ENCODE measurements at places on chromosomes 12 and 14.

DNA sequence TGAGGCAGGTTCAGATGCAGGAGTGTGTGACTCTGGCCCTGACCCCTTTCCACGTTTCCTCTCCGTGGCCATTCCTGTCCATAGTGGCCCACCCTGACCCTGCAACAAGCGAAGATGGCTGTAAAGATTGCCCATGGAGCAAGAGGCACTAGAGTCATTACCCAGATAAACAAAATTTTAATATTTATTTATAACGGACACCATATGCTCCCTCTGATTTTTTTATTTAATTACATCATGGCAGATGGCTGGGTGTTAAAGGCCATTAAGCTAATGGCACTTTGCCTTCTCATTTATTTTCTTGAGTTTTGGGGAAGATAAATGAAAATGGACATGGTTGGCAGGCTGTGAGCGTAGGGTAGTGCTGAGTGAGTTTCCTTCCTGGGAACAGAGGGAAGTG is 58.7 kb downstream of the WSCD2 start:
- no peak for DNase-seq

GRCh38 chr12:111196532-111196931 is 172.4 kb downstream of the PHETA1 start:
- no peak for DNase-seq

- no peak for DNase-seq
These were observed 2.7 kb downstream of the RSRC2 start for GRCh38 chr12:122523846-122524718.

DNA sequence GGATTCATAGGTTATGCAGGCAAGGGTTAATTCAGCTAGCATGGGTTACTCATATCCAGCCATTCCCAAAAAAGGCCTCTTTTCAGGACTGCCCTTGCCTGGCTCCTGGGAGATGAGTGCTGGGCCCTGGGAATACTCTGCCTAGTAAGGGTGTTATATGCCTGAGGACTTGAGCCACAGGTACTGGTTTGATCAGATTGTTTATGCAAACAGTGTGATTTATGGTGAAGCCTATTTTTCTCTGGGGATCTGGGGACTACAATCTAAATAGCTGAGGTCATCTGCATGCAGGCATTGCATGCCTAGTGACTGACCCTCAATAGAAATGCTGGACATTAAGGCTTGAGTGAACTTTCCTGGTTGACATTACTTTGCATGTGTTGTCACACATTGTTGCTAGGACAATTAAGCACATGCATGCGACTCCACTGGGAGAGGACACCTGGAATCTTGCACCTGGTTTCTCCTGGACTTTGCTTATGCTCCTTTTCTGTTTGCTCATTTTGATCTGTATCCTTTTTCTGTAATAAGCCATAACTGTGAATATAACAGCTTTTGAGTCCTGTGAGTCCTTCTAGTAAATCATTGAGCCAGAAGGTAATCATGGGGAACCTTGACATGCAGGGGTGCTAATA is 73.0 kb downstream of the RAD51B start:
- DNase-seq, result no peak

DNA sequence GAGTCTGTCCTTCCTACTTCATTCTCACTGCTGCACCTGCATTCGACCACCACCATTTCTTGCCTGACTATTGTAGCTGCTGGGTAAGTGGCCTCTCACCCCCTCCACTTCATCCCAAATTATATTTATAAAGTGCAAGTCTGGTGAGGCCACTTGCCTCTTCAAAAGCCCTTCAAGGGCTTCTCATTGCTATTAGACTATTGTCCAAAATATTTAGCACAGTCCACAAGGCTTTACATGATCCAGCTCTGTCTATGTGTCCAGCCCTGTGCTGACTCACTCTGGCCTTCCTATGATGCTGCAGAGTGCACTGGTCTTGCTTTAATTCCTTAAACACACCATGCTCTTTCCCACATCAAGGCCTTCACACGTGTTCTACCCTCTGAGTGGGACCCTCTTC is 46.0 kb downstream of the PAH start:
- no peak for DNase-seq

DNA sequence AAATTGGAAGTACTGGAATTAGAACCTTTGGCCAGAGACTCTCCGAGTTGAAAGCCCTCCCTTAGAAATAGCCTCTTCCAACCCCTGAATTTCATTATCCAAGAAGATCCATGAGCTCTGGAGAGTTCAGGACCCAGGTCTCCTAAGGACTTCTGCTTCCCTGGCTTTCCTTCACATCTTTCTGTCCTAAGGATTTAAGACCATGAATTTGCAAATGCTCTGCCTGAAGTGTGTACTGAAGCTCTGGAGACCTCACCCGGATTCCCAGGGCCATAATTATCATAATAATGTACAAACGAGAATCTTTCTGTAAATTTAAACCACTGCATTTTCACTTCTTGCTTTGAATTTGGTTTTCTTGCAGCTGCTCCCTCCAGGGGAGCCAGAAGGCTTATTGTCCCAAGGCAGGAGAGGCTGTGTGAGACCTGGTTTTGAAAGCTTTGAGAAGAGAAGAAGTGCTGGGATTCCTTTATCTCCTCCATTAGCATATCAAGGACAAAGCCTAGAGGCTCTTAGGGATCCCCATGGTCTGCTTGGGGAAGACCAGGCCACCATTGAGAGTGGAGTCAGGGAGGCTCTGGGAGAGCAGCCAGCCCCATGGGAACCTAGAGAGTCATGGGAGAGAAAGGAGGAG is 41.1 kb downstream of the GLRX5 start:
- no peak for DNase-seq

- DNase-seq, result no peak
These were observed 199.4 kb upstream of the FOXN3 start for GRCh38 chr14:89616425-89616824.

GRCh38 chr12:71567537-71567936 is 96.1 kb downstream of the ZFC3H1 start:
- no peak for DNase-seq

DNA sequence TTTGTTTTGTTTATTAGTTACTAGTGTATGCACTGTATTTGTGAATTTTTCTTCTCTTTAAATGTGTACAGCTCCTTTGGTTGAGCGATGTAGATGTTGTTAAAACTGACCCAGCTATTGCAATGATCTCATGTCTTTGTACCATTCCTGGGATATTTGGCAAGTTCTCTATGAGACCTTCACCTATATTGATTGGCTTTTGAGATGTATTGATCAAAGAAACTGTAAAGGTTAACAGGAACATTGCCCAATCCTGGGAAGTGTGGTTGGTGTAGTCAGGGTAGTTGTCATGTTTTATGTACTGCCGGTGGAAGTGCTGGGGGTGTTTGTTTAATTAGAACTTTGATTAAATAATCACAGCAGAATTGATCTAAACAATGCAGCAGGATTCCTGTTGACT is 43.1 kb downstream of the ACSS3 start:
- DNase-seq, result no peak

DNA sequence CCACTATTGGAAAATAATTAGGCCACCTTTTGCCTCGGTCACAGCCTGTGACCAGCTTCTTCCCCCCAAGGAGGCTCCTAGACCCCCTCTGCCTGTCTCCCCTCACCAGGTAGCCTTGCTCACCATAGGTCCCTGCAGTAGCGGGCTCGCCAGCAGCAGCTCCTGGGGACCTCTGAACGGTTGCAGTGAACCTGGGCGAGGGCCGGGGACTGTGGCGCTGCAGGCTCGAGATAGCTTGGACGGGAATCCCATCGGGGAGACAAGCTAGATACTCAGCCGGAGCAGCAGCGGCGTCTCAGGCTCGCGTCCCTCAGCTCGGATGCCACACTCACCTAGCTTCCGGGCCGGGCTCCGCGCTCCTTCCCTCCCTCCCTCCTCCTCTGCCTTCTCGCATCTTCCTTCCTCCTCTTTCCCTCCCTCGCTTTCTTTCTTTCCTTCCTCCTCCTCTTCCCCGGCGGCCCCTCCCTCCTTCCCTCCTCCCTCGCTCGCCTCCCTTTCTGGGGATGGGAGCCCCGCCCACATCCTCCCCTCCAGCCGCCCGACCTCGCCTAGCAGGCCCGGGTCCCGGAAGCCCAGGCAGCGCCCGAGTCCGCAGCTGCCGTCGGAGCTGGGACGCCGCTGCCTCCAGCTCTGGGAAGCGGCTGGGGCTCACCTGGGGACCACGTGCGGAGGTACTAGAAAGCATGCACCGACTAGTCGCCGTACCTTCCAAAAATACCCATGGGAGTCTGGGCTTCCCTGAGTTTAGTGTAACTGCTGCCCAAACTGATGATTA is at the start of gene BMP4:
Gene BMP4 (minus strand): TSS at position 399 of the 775 bp plus-strand sequence. CDS start 4,603 bp downstream, outside the sequence.
- no peak for DNase-seq

- no peak for DNase-seq
These were observed 27.5 kb downstream of the KLRK1 start for GRCh38 chr12:10362325-10362724.

DNA sequence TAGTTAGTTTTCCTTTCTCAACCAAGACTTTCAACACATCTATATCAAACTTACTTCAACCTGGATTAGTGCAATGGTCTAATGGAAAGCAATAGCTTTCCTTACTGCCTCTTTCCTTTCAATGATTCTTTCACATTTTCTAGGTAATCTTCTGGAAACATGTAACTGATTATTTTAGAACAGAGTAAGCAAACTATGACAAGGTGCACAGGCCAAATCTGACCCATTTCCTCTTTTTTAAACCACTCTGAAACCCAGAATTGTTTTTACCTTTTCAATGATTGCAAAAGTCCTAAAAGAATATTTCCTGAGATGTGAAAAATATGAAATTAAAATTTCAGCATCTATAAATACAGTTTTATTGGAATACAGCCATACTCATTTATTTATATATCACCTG is 81.6 kb upstream of the TMTC2 start:
- DNase-seq, result no peak

DNA sequence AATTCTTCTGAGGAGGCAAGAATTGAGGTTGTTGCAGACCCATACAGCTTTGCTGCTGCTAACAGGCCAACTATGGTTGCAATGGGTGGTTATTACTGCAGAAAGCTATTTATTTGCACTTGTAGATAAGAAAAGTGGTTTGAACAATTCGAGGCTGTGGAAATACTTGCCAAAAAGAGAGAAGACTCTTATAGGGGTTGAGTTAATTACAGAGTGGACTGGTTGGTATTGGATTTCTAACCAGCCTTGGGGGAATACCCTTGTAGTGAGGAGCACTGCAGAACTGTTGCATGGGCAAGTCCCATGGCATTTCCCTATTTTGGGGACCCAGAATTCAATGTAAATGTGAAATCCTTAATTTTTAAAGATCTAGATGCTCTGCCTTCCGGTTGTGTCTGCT is 120.5 kb downstream of the KCNMB4 start:
- no peak for DNase-seq

DNA sequence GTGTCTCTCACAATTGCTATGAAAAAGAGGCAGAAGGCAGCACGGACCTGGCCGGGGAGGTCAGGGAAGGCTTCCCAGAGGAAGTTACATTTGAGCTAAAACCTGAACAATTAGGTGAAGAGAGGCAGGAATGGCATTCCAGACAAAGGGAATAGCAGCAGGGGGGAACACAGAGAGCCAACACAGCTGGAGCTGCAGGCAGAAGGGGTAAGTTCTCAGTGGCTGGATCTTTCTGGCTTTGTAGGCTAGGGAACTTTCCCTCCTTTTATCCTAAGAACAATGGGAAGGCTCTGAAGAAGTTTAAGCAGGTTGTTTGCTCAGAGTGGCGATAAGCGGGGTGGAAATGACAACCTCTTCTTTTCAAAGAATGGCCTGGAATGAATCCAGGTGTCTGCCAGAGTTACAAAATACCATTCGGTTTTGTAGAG is 100.0 kb downstream of the PRIMA1 start:
- DNase-seq, result no peak

- no peak for DNase-seq
These were observed 10.8 kb downstream of the PROX2 start for GRCh38 chr14:74865156-74865555.

DNA sequence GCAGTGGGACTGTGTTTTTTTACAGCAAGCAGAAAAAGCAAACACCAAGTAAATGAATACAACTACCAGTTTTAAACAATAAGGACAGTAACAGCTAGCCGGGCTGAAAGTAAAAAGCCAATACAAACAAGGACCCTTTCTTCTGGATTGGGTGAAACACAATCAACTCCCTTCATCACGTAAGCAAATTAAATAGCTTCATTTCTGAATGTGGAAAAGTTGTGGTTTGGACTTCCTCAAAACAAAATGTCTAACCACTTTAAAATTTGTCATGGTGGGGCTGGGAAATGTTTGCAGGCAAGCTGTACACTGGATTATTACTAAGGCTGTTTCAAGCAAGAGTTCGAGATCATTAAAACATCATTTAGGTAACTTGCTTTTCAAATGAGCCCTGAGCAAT is 47.4 kb downstream of the TCHP start:
- DNase-seq, result peak; percentile 74

GRCh38 chr12:26287671-26288381 is 92.5 kb downstream of the SSPN start:
- peak; percentile 43 for DNase-seq

DNA sequence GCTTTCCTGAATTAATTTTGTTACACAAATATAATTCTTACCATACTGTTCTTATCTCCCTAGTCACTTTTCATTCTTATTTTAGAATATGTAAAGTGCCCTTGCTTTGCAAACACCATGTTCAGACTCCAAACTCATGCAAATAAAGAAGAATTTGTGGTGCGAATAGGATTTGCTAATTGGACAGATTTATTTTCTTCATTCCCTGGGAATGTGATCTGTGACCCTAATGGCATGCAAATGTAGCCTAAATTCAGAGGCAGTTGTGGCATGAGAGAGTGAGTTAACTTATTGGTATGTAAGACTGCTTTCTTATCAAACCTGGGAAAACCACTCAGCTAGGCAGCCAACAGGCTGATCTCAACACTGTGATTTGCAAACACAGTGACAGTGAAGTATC is 10.0 kb downstream of the CAPZA3 start:
- DNase-seq, result peak; percentile 90

GRCh38 chr14:22485178-22485577 is 103.8 kb downstream of the DAD1 start:
- peak; percentile 61 for DNase-seq

- no peak for DNase-seq
These were observed 57.9 kb downstream of the TTC9 start for GRCh38 chr14:70699646-70700045.

DNA sequence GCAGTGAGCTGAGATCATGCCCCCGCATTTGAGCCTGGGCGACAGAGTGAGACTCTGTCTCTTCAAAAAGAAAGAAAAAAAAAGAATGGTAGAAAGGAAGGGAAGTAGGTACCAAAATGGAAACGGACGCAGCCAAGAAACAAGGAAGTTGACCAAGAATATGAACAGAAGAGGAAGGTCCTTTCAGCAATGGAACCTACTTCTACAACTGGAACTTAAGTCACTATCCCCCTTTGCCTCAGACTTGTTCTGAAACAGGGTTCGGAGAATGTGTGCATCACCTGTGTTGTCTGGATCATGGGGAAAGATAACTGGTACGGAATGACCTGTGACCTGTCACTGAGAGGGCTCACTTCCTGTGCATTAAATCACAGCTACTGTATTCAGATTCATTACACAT is 43.9 kb upstream of the RNASE1 start:
- no peak for DNase-seq

- DNase-seq, result no peak
These were observed 103.7 kb downstream of the SRGAP1 start for GRCh38 chr12:63948211-63948610.

All from fibroblast of upper back skin (primary cell).